ENCODE measurements at places on chromosomes 11 and 22.

GRCh38 chr22:45029501-45029900 lies 19.7 kb upstream of the PHF21B start:
- DNase-seq: no peak

DNA sequence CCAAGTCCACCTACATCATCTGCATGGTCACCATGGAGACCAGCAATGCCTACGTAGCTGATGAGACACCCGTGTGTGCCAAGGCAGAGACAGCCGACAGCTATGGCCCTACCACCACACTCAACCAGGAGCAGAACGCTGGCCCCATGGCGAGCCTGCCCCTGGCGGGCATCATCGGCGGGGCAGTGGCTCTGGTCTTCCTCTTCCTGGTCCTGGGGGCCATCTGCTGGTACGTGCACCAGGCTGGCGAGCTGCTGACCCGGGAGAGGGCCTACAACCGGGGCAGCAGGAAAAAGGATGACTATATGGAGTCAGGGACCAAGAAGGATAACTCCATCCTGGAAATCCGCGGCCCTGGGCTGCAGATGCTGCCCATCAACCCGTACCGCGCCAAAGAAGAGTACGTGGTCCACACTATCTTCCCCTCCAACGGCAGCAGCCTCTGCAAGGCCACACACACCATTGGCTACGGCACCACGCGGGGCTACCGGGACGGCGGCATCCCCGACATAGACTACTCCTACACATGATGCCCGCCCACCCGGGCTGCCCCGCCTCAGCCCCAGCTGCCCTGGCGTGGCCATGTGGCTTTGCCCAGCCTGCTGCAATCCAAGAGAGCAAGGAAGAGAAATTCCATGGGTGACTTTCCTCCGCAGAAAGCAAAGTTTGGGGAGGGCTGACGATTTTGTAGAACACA lies 48.0 kb downstream of the MACROD1 start:
- no peak for DNase-seq

DNA sequence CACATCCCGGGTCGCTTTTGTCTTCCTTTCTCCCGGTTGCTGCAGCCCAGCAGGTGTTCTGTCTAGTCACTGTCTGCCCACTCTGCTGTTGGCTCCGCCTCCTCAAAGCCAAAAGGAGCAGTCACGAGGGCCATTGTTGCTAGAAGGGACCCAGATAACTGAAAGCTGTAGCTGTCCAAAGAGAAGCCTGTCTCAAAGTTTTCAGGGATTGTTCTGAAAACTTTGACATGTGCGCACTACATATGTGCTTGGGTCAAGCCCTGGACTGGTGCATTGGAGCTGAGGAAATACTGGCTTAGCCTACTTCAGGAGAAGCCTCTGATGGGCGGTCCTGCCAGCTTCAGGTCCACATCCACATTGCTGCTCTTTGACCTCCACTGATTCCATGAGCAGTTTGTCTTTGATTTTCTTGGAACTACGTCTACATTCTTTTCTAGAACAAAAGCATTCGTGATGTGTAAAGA lies 8.8 kb upstream of the OR2AT4 start:
- DNase-seq: peak; percentile 77

DNA sequence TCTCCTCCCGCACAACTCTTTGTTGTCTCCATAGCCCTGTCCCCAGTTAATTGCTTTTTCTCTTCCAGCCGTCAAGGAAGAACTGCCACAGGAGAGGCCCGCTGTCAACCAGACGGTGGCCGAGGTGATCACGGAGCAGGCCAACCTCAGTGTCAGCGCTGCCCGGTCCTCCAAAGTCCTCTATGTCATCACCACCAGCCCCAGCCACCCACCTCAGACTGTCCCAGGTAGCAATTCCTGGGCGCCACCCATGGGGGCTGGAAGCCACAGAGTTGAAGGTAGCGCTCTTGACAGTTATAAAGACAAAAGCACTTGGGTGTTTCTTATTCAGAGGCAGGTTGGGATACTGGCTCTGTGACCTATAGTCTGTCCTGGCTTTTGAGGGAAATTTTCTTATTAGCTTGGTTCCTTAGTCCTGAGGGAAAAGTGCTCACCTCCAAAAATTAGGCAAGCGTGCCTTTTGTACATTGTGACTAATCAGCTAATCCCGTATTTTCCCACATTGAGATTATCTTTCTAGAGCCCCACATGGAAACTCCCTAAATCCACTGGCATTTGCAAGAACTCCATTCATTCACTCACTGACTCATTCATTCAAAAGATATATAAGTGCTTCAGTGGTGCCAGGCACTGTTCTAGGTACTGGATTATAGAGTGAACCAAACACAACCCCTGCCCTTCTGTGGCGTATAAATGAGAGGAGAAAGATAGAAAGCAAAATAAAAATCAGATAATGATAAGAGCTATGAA lies 65.9 kb downstream of the KREMEN1 start:
- DNase-seq: no peak

DNA sequence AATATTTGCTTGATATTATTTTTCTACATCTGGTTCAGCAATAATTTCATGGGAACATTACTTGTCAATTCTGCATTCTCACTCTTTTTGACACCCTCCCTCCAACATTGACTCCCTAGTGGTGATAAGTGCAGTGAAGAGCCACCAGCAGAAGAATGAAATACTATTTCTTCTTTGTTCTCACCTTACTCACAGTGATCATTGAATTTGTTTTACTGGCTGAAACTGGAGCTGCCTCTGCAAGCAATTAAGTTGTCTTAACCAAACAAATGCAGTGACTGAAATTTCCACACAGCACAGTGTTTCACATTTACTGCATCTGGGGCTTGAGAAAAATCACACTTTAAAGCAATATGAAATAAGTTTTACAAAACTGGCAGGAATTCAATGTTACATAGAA lies 189.8 kb downstream of the JRKL start:
- no peak for DNase-seq

DNA sequence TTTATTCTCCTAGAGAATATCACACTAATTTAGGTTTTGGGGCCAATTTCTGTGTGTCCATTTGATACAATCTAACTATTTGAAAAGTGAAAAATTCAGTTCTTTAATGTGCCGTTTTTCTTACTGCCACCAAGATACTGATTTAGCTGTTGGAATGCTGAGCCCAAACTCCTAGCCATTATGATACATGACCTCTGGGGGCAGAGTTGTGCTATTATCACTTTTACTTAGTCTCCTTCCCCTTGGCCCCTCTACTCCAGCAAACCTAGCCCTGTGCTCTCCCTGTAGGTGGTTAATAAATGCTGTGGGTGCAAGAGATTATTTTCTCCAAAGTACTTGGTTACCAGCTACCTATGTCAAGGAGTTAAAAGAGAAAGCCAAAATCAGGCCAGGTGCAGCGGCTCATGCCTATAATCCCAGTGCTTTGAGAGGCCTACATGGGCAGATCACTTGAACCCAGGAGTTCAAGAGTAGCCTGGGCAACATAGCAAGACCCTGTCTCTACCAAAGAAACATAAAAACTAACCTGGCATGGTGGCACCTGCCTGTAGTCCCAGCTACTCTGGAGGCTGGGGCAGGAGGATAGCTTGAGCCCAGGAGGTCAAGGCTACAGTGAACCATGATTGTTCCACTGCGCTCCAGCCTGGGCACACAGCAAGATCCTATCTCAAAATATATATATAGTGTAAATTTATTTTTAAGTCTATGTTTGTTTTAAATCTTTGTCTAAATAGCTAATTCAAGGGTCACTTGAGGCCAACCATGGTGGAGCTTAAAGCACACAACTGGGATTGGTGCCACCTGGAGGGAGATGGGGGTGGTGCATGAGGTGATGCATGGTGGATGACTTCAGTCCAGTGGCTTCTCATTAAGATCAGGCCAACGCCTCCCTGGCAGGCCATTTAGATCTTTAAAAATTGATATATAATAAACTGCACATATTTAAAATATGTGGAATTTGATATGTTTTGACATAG lies 193.2 kb upstream of the PLET1 start:
- DNase-seq: peak; percentile 25

GRCh38 chr11:33624083-33624482 lies 76.5 kb downstream of the C11orf91 start:
- DNase-seq: no peak

DNA sequence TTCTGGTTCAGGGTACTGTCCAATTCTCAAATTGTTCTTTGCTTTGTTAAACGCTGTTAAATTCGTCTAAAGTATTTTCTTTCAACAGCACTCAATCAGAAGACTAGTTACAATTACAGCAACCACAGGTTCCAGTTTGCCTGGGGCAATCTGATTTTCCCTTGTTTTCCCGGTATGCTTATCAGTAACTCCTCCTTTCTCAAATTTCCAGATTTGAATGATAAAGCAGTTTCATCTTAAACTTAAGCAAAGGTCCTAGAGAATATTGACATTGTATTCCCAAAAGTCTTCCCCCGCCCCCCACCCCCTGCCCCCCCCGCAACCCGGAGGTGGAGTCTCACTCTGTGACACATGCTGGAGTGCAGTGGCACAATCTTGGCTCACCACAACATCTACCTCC lies 10.5 kb upstream of the USP28 start:
- no peak for DNase-seq

DNA sequence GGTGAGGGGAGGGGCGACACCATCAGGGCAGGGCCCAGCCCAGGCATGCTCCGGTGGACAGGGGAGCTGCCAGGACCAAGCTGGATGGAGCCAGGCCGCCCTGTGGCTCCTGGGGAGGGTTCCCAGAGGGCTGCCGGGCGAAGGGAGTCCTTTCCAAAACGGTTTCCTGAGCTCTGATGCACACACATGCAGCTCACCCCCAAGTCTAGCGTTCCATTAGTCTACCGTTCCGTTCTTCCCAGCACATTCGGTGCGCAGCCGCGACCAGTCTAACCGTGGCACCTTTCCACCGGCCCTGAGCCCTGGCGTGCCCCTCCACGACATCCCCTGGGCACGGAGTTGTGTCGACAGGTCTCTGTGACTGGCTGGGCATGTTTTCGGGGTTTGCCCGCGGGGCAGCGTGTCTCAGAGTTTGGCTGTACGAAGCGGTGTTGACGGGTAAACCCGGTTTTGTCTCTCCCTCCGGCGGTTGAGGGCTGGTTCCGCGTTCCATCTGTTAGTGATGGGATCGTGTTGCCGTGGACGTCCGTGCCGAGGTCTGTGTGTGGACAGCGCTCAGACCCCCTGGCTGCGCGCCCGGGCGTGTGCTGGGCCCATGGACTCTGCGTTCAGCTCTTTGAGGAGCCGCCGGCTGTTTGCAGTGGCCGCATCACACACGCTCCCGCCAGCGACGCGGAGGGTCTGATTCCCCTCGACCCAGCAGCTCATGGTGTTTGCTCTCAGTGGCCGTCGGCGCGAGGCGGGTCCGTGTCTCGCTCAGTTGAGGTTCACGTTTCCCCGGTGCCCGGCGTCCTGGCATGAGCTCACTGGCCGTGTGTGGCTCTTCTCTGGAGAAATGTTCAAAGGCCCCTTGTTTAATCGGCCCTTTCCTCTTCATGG lies 121.2 kb downstream of the IGLL1 start:
- DNase-seq: no peak

- DNase-seq: peak; percentile 40
Observed at GRCh38 chr11:76510060-76511047, 65.5 kb downstream of the EMSY start.

DNA sequence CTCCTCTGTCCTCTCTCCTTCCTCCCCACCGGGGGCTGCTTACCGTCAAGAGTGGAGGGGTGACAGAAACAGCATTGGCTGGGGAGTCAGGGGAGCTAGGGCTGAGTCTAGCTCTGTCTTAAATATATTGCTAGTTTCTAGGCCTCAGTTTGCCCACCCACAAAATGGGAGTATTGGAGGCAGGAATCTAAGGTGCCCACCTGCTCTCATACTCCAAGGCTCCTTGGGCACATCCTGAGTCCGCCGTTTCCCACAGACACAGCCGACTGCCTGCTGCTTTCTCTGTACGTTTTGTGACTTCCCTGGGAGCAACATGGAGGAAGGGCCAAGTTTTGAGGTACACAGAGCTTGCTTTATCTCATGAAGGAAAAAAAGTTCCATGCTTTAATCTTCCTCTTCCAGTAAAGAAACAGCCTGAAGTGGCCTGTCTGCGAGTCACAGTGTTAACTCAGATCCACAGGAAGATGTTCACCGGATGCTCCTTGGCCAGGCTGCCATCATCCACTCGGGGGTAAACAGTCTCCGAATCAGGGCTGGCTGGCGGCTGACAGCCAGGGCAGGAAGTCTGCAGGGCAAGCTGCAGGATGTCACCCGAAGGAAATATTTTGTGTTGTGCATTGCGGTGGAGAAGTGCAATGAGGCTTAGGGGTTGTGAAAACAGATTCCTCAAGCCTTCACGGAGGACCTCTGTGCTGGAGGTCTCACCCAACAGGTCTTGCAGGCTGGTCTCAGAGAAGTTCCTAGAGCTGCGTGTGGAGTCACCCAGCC lies 11.0 kb upstream of the CERK start:
- DNase-seq: no peak

DNA sequence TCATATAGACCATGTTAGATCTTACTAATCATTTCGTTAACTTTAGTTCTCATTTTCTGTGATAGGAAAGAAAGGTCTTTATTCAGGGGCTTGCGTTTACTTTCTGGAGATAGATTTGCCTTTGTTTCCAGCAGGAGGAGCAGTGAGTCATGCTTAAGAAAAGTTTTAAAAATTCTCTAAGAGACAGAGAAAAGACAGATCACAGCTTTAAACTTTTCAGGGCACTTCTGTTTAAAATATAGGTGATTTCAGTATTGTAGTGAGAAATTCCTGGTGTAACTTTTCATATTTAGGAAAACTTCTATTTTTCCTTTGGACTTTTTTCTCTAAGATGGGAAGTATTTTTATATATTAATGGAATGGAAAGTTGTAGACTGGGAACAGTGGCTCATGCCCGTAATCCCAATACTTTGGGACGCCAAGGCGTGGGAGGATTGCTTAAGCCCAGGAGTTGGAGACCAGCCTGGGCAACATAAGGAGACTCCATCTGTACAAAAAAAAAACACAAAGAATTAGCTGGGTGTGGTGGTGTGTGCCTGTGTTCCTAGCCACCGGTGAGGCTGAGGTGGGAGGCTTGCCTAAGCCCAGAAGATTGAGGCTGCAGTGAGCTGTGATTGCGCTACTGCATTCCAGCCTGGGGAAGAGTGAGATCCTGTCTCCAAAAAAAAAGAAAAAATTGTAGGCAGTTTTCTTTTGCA lies 60.3 kb downstream of the ATXN10 start:
- DNase-seq: peak; percentile 1

DNA sequence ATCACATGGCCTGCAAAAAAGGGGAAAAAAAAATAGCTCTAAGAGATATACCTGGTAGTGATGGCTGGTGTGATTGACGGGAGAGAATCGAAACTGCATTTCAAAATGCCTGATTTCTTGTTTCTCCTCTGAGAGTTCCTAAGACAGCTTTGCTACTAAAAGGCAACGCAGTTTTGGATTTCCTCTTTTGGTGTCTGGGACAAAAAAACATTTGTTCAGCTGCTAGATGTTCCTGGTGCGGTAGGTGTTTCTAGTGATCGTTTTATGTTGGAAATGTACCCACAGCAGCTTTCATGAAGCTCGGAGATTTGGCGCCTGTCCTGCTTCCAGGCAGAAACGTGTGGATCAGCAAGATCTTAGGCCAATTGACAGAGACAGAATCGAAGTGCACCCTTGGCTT lies 18.1 kb downstream of the P2RX3 start:
- no peak for DNase-seq

- no peak for DNase-seq
Observed at GRCh38 chr11:59145534-59145933, 2.9 kb downstream of the FAM111A start.

DNA sequence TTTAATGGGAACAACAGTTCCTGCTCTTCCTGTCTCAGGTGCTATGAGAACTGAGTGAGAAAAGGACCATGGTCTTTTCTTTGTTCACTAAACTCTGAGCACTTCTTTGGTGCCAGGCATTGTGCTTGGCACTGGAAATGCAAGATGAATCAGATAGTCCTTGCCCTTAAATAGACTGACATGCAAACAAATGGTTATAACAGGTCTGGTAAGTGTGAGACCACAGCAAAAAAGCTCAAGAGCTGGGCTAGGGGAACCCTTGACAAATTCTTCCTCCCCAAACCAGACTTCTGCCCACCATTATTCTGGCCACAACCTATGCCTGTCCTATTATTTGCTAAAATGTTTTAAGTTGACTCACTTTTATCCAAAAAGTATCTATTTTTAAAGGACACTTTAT lies 5.1 kb downstream of the SLC43A3 start:
- DNase-seq: no peak
